ENCODE measurements at places on chromosomes 4 and X.

GRCh38 chr4:10296730-10297129 lies 160.5 kb downstream of the ZNF518B start:
- no peak for DNase-seq

DNA sequence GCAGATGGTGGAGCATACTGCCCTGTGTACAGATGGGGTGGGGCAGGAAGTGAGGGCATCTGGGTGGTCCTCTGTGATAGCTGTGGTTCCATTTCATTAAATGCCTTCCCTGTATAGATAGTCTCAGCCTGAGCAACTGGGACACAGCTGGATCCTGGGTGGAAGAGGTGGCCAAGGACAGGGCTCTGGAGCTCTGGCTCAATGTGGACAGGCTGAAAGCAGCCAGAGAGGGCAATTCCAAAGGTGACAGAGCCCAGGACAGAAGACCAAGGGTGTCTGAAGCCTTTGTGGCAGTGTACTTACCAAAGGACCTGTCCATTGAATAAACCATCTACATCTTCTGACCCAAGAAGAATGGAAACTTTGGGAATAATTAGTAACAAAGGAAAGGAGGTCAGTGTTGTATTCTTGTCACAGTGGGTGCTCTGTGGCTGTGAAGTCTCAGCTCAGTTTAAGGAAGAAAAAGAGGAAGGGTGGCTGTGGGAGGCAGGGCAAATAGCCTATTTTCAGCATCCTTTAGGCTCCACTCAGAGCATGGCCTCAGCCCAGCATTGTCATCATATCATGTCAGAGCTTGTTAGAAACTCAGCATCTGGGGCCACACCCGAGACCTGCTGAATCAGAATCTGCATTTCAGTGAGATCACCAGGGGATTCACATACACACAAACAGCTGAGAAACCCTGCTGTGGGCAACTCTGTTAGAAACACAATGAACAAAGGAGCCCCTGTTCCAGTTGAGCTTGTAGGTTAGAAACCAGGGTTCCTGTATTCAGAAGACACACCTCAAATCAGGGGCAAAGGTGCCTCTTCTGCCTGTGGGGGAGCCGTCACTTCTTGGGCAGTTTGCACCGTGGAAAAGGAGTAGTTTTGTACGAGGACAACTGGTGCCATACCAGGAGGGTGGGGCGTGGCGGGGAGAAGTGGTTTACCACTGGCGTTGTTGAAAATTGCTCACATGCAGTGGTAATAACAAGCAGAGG lies 168.6 kb downstream of the PTTG2 start:
- peak; percentile 66 for DNase-seq

GRCh38 chrX:47245156-47245555 lies 12.3 kb downstream of the USP11 start:
- no peak for DNase-seq

GRCh38 chr4:10565166-10565780 lies 108.0 kb upstream of the ZNF518B start:
- no peak for DNase-seq

- no peak for DNase-seq
Measured at GRCh38 chrX:1741816-1742394, 127.0 kb downstream of the ASMT start.

DNA sequence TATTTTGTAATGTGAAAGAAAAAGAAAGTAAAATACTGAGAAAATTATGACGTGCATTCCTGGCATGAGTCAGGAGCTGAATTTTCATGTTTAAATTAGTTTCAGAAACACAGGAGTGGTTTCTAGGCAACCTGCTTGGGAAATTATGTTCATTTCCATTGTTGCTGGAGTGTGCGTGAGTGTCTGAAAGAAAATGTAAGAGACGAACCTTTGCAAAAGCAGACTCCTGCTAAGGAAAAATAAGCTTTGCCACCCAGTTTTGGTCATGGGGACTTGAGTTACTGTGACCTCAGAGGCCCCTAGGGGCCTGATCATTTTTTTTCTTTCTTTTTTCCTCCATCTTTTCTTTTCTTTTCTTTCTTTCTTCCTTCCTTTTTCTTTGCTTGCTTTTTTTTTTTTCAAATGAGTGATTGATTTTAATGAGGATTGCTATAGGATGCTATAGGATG lies 18.8 kb upstream of the CHRNA9 start:
- DNase-seq, result no peak

DNA sequence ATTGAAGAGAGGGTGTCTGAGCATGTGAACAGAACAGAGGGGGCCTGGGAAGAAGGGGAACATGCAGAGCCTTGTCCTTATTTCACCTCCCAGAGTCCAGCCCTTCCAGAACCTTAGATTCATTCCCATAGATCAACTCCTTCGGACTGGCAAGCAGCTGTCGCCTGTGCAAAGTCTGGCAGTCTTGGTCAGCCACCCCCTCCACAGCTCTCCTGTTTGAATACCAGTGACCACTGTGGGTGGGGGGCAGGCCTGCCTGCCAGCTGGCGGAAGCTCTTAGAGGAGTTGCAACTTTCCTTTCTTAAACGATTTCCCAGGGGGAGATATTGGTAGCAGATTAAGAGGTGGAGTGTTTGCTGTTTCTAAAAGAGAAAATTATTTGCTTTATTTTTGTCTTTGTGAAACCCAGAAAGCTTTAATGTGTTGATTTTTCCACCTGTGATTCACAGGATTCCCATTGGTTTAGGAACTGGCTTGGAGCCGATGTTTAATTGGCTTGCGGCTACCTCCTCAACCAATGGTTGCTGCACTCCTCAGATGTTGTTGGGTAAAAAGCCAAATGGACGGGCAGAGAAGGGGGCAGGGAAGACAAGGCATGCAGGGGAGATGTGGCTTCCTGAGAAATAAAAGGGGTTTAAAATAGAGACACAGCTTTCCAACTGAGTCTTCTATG lies 62.2 kb upstream of the PRPS1 start:
- DNase-seq, result no peak

DNA sequence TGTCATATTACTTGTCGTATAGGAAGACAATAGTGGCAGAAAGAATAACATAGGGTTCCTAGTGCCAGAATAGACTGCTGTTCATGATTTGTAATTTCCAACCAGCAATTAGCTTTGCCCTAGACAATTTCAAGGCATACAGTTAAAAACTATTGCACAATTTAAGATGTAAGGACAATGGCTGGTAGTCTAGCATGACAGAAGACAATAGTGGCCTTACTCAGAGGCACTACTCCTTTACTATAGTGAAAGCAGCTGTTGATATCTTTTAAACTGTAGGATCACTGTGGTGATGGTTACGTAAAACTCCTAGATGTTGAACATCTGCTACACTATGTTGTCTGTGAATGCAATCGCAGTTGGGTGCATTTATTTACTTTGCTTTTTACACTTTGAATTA lies 234.5 kb downstream of the RBMX2 start:
- peak; percentile 85 for DNase-seq

GRCh38 chr4:48336146-48336870 lies 5.0 kb upstream of the SLAIN2 start:
- DNase-seq, result no peak

- no peak for DNase-seq
Measured at GRCh38 chr4:128517096-128517738, 229.6 kb upstream of the PGRMC2 start.

DNA sequence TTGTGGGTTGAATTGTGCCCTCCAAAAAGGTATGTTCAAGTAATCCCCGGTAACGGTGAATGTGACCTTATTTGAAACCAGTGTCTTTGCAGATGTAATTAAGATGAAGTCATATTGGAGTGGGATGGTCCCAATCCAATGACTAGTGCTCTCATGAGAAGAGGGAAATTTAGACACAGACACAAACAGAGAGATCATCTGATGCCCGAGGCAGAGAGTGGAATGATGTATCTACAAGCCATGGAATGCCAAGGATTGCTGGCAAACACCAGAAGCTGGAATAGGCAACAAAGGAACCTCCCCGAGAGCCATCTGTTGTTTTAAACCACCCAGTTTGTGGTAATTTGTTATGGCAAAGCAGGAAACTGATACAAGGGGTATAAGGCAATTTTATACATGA lies 35.1 kb downstream of the RPS6KA3 start:
- no peak for DNase-seq

DNA sequence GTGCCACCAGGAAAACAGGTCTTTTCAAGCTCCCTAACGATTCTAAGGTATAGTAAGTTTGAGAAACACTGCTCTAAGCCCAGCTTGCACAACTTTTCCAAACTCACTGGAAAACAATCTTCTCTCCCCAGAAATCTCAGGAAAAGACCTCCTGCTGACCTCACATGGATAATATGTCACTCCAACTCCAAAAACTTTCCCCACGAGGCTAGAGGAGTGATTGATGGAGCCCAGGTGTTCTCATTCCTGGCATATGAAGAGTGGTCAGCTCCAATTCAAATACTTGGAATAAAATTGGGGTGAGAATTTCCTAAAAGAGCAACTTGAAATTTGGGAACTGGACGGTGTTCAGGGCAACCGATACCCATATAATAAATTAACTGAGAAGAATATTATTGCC lies 299.9 kb downstream of the PPP4R3C start:
- DNase-seq, result no peak

DNA sequence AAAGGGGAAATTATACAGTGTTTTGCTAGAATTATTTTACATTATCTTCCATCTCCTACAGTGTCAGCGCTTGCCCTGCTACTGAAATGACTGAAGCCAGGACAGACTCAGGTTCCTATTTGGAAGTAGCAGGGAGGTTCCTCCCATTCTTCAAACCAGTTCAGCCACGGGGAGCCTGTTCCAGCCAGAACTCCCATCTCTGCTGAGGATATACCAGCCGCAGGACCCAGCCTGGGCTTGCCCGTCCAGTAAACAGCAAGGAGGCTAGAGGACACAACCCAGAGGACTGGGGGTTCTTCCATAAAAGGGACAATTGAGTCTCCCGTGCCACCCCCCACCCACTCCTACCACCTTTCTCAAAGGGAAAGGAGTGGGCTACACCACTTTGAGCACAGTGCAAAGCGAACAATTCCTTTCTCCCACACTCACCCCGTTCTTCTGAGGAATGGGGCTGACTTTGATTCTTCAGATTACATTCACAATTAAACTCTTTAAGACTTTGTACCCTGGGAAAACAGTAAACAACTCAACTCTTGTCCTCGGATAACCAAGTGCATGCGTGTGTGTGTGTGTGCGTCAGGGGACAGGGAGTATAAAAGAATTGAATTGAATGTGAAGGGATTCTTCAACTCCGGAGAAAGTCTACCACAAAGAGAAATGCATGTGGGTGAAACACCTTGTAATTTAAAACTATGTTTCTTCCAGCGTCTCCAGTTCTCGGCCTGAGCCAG lies 31.0 kb upstream of the PPARGC1A start:
- DNase-seq, result no peak
